ENCODE measurements at places on chromosomes 1 and 21.

DNA sequence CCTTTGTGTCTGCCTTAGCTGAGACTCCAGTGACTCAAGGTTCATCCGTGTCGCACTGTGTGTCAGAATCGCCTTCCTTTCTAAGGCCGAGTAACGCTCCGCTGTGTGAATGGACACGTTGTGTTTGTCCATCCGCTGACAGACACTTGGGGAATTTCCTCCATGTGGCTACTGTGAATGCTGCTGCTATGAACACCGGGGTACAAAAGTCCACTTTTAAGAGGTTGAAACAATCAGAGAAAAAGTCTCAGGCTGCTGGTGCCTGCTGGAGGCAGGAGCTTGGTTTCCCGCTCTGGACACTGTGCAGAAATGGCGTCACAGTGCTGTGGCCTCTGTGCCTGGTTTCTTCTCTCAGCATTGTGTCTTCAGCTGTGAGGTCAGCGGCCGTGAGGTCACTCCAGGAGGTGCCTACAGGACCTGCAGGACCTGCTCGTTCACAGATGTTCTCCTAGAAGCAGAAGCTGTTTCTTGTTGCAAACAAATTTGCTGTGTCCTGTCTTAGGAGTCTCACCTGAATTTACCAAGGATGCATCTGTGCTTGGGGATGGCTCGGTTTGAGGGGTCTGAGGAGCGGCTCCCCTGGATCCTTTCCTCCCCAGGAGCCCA is 34.2 kb downstream of the KRTAP10-1 start:
- no peak for DNase-seq

GRCh38 chr21:45252448-45252925 is 35.2 kb downstream of the POFUT2 start:
- no peak for DNase-seq

GRCh38 chr1:201597551-201598230 is 58.8 kb downstream of the NAV1 start:
- no peak for DNase-seq

DNA sequence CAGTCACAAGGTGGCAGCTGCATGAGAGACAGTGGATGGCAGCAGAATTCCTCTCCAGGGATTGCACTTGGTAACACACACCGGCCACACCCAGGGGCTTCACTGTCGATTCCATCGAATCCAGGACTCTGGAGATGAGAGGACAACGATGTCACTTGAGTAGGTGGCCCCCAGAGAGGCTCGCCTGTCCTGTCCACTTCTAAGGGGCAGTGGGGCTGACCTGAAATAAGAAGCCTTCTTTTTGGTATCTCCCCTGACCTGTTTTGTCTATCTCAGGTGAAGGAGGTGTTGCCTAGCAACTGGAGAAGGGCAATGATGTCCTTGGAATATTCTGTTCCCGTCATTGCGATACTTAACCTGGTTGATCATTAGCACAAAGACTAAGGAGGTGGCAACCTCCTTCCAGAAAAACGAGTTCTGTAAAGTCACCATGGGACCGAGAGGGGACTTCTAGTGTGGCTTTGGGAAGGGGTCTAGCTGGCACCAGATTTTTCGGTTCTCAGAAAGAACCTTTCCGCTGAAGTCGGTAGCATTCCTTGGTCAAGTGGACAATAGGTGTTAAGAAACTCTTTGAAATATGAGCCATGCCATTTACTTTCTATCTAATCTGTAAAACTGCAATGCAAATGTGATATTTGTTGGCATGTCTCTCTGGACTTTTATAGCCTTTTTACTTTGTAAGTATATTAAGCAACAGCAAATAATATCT is 85.2 kb upstream of the TMPRSS2 start:
- DNase-seq, result no peak

DNA sequence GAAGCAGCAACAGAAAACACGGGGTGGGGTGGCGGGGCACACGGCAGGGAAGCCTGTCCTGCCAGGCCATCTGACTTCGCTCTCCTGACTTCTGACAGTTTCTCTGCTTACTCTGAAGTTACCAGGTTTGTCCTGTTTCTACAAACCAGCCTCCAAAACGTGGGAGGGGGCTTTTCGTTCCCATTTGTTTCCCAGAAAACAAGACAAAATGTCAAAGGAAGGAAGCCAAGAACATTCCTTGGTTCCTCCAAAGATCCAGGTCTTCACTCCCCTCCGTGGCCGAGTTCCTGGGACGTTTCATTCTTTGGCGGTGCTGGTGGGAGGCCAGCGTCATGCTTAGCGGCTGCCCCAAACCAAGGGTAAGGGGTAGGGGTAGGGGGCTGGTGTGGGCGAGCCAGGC is 49.6 kb downstream of the MEGF6 start:
- no peak for DNase-seq

DNA sequence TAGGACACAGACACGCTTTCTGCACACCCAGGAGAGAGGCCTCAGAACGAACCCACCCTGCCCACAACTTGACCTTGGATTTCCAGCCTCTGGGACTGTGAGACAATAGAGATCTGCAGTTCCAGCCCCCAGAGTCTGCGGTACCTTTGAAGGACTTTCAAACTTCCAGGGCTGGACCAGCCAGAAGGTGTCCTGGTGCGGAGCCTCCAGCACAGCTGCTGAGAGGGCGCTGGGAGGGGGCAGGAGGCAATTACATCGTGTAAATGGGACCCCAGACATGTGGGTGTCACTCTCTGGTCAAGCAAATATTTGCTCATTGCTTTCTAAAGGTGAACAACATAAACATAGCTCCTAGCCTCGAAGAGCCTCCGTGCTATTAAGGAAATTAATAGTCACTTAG is 58.7 kb upstream of the ACTRT2 start:
- no peak for DNase-seq

DNA sequence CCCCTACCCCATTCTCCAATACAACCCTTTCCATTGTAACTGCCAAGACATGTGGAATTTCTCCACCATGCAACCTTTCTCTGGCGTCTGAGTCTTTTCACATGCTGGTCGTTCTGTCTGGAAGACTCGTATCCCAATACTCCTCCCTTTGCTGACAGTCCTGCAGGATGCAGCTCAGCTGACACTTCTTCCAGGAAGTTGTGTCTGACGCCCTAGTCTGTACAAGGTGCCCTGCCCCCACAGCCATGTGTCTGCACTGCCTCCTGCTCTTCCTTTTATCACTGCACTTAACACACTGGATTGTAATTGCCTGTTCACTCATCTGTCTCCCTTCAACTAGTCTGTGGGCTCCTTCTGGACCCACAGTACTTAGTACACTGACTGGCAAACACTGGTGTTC is 188.0 kb downstream of the LMX1A start:
- no peak for DNase-seq

DNA sequence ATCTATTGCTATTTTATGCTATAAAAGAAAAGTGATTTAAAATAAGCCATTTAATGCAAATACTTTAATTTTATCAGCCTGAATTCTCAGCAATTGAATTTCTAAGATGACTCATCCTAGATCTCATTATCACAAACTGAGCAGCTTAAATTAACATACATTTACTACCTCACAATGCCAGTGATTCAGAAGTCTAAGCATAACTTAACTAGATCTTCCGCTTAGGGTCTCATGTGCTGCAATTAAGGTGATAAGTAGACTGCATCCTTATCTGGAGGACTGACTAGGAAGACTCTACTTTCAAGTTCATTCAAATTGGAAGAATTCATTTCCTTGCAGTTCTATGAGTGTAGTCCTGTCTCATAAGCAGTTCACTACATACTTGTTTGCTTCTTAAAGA is 286.6 kb downstream of the COL11A1 start:
- no peak for DNase-seq
